ENCODE measurements at places on chromosomes 13 and 19.

DNA sequence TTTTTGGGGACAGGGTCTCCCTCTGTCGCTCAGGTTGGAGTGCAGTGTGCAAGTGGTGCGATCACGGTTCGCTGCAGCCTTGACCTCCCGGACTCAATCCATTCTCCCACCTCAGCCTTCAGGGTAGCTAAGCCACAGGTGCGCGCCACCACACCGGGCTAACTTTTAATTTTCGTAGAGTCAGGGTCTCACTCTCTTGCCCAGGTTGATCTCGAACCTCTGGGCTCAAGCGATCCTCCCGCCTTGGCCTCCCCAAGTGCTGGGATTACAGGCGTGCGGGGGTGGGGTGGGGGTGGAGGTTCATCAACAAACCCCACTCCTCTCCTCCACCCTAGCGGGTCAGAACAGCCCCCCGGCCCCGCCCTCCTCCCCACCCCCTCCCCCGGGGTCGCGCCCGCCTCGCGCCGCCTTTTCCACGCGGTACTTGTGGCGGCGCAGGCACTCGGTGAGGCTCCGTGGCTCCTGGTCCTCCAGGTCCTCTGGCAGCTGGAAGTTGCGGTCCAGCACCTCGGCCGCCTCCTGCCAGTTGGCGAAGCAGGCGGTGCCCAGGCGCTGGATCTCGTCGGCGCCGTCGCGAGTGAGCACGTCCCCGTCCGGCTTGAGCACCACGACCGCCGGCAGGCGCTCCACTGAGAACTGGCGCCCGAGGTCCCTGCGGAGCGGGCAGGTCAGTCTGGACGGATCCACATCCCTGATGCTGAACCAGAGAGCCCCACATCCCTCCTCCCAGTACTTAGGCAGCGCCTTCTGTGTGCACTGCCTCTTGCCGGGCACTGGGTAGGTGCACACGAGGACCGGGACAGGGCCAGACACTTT lies 5.2 kb downstream of the NXNL1 start:
- DNase-seq = no peak

- no peak for DNase-seq
Measured at GRCh38 chr19:49371184-49371583, 7.5 kb downstream of the DKKL1 start.

- no peak for DNase-seq
Measured at GRCh38 chr19:48540110-48540509, 11.9 kb upstream of the SULT2B1 start.

GRCh38 chr19:31185261-31185660 lies 164.0 kb downstream of the TSHZ3 start:
- no peak for DNase-seq

DNA sequence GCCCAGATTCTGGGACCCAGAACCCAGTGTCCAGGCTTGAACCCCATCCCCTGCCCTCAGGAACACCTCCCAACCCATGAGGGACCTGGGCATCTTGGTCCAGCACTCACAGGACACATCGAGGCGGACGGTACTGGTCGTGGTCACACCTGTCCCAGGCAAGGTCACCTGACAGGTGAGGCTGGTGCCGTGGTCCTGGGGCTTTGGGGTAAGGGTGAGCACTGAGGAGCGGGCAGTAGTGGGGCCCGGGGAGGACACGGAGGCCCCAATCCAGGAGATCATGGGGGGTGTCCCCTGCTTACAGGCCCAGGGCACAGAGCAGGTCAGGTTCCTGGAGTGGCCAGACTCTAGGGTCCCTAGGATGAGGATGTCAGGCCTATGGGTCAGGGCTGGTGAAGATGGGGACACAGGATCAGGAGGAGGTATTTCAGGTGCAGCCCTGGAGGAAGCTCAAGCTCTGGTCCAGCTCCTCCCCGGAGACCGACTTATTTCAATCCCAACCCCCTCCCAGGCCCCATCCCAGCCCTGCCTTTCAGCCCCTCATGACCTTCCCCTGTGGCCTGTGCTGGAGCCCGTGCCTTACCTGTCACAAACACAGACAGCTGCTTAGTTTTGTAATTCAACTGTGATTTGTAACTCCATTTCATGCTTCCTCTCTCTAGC lies 772 bp downstream of the SIGLEC8 start:
- no peak for DNase-seq

- DNase-seq = no peak
Measured at GRCh38 chr19:45297674-45298073, 25.0 kb downstream of the CKM start.

GRCh38 chr19:51754109-51754508 lies 2.4 kb upstream of the FPR1 start:
- no peak for DNase-seq

- no peak for DNase-seq
Measured at GRCh38 chr13:42495255-42495654, 78.7 kb upstream of the TNFSF11 start.

DNA sequence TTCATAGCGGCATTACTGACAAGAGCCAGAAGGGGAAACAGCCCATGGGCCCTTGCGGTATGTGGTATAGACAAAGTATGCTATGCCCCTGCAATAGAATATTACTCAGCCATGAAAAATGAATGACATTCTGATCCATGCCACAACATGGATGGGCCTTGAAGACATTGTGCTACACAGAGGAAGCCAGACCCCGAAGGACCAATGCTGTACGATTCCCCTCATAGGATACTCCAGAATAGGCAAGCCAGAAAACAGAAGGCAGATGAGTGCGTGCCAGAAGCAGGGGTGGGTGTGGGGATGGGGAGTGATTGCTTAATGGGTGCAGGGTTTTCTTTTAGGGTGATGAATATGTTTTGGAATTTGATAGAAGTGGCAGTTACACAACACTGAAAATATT lies 342.0 kb downstream of the TEX29 start:
- DNase-seq = no peak

DNA sequence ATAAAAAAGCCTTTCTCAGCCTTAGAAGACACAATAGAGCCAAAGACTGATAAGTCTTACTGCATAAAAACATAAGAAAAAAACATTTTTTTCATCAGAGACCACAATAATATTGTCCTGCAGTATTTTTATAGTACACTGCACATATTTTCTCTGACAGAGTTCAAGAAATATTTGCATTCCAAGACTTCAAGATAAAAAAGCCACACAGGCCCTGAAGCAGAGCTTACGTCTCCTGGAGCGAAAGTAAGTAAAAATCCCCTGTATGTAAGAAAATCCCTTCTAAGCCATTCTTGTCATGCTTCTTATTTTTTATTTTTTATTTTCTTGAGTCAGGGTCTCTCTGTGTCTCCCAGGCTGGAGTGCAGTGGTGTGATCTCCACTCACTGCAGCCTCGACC lies 755.9 kb downstream of the LIG4 start:
- no peak for DNase-seq

- DNase-seq = peak; percentile 57
Measured at GRCh38 chr13:43815204-43815603, 28.4 kb upstream of the ENOX1 start.
